ENCODE measurements at places on chromosomes 4 and X.

DNA sequence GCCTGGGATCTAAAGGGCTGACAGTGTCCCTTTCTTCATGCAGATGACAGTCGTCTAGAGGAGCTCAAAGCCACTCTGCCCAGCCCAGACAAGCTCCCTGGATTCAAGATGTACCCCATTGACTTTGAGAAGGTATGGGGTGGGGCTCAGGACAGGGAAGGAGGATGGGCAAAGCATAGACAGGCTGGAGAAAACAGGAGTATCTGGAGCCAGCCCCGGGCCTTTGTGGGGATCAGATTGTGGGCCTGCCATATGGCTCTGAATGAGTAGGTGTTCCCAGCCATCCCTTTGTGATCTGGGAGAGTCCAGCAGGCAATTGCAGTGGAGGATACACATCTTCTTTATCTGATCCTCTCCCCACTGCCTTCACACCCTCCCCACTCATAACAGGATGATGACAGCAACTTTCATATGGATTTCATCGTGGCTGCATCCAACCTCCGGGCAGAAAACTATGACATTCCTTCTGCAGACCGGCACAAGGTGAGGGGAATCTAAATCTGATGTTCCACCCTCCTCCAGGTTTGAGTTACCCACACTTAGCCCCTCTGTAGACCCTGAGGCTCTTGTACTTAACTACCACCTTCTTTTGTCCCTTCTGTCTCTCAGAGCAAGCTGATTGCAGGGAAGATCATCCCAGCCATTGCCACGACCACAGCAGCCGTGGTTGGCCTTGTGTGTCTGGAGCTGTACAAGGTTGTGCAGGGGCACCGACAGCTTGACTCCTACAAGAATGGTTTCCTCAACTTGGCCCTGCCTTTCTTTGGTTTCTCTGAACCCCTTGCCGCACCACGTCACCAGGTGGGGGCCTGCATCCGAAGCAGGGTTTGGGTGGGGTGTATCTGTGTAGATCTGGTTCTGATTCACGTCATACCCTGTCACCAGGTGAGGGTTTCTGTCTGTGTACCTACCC lies 5.8 kb upstream of the CDK16 start:
- no peak for DNase-seq

GRCh38 chr4:59457576-59457975 lies 1742.5 kb upstream of the ADGRL3 start:
- no peak for DNase-seq

- peak; percentile 61 for DNase-seq
Measured at GRCh38 chr4:185779517-185779916, 32.5 kb downstream of the SORBS2 start.

- peak; percentile 47 for DNase-seq
Measured at GRCh38 chr4:171847751-171848150, 34.5 kb downstream of the GALNTL6 start.

- DNase-seq = no peak
Measured at GRCh38 chr4:3501825-3502425, 30.3 kb downstream of the LRPAP1 start.

- no peak for DNase-seq
Measured at GRCh38 chr4:120919358-120919757, 3.2 kb downstream of the PRDM5 start.

DNA sequence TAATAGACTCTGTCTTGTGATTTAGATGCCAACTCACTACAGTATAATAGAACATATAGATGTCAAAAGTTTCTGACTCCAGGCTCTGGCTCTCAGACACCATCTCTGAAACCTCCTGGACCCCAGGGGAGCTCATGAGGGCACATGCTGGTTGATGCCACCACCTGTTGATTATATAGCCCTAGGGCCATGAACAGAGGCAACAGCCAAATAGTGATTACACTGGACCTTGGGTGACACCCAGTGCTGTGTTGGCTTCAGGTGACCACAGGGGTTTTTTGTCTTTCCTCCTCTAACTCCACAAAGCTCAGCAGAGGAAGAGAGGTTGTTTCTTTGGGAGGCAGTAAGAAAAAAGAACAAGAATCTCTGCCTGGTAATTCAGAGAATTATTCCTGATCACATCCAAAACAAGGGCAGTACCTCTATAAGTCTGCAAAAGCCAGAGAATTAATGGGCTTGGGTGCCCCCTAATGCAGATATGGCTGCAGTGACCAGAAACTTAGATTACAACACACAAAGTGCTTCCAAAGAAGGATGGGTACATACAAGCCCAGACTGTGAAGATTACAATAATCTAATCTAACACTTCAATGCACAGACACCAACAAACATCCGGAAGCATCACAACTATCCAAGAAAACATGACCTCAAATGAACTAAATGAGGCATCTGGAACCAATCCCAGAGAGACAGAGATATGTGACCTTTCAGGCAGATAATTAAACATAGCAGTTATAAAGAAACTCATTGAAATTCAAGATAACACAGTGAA lies 1920.6 kb downstream of the ARAP2 start:
- DNase-seq = peak; percentile 27

GRCh38 chr4:184389978-184390900 lies 84.1 kb downstream of the IRF2 start:
- no peak for DNase-seq

DNA sequence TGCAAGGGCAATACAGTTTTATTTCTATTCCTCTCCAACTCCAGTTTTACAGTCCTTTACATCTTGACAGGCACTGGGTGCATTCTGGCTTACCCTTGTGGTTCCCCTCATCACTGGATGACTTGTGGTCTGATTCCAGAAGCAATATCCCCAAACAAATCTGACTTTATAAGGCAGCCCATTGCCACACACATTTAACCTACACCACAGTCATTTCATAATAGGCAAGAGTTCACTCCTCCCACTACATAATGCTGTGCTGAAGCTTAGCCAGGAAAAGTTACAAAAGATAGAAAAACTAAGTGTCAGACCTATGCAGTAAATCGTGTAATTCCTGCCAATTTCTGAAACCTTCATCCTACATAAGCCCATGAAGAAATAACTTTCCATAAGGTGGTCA lies 82.9 kb upstream of the MID1IP1 start:
- no peak for DNase-seq

DNA sequence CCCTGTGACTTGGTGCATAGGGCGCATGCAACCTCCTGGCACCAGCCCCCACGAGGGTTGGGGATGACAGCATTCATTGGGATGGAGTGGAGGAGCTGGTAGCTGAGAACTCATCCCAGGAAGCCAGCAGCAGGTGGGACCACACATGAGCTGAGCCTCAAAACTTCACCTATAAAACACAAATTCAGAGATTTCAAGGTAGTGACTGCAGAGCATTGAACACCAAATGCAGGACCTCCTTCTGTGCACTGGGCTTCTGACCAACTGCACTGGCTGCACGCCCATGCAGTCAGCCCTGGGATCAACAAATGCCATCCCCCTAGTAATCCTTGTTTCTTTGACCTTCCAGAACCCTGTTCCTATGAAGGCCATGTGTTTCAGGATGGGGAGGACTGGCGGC lies 197.8 kb downstream of the FRAS1 start:
- no peak for DNase-seq

- DNase-seq = no peak
Measured at GRCh38 chr4:150682126-150682525, 100.2 kb downstream of the MAB21L2 start.

GRCh38 chr4:73729534-73730165 lies 10.7 kb upstream of the CXCL8 start:
- DNase-seq = peak; percentile 84

DNA sequence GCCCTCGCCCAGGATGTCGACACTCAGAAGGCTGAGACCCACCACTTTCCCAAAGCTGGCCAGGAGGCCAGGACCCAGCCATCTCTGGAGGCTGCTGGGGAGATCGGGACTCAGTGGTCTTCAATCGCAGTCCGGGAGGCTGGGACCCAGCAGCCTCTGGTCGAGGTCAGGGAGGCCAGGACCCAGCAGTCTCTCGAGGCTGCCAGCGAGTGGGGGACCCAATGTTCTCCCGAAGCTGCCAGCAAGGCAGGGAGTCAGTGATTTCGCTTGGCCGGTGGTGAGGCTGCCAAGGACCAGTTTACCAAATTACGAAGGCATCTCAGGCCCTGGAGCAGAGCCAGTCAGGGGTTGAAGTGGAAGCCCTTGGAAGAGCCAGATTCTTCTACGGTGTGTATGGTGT lies 181.6 kb downstream of the NAF1 start:
- DNase-seq = no peak

GRCh38 chr4:118756958-118757357 lies 71.8 kb downstream of the METTL14 start:
- DNase-seq = no peak

GRCh38 chr4:185999207-185999606 lies 69.7 kb upstream of the TLR3 start:
- DNase-seq = no peak

- no peak for DNase-seq
Measured at GRCh38 chr4:33966808-33967207, 2277.5 kb downstream of the ARAP2 start.

DNA sequence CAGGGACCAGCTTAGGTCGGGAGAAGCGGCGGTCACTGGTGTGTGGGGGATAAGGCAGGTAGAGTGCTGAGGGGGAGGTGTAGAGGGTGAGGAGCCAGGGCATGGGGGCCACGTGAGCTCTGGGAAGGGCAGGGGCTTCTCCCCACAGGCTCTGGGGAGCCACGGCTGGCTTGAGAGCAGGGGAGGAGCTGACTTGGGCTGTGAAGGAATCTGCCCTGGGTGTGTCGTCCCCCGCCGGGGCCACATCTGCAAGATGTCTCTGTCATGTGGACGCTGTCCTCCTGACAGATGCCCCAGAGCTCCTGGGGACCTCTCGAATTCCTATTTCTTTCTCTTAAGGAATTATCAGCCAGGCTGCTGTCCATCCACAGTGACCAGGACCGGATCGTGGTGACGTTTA lies 15.0 kb downstream of the SH3TC1 start:
- DNase-seq = no peak

- no peak for DNase-seq
Measured at GRCh38 chr4:74400395-74400794, 35.5 kb downstream of the EREG start.

DNA sequence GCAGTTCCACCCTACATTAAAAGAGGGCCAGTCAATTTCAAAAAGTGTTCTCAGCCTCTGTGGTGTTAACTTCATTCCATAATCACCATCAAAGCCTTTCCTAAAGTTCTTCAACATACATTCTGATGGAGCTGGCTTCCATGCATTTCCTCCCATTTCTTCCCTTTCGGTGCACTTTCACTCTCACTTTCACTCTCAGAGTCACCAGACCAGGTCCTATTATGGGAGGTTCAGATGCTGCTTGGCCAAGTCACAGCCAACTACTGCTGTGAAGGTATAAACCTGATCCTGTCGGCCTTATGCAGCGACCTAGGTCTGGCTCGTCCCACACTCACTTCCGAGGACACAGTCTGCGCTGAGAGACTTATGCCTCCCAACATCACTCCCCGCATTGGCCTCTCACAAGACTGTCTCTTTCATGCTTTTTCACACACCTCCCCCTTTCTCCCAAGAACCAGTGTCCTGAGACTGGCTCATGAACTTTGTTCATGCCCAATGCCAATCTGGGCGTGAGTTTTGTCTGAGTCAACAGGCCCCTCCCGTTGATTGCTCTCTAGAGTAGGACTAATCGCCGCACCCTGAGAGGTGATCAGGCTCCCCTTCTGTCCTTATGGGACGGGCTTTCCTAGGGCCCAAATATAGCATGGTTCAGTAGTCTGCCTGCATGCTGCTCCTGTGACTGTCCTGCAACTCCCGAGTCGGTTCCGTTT lies 60.8 kb upstream of the XAGE1B start:
- no peak for DNase-seq

DNA sequence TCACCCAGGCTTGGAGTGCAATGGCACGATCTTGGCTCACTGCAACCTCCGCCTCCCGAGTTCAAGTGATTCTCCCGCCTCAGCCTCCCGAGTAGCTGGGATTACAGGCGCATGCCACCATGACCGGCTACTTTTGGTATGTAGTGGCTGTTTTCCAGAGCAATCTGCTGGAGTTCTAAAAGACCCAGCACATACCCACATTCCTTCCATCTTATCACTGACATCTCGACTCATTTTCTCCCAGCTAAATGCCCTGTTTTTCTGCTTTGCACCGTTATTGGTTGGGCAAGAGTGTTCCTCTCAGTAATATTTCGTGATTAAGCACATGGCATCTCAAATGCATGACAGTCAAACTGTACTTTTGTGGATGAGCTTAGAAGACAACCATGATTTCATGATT lies 53.7 kb downstream of the PRKX start:
- peak; percentile 29 for DNase-seq

DNA sequence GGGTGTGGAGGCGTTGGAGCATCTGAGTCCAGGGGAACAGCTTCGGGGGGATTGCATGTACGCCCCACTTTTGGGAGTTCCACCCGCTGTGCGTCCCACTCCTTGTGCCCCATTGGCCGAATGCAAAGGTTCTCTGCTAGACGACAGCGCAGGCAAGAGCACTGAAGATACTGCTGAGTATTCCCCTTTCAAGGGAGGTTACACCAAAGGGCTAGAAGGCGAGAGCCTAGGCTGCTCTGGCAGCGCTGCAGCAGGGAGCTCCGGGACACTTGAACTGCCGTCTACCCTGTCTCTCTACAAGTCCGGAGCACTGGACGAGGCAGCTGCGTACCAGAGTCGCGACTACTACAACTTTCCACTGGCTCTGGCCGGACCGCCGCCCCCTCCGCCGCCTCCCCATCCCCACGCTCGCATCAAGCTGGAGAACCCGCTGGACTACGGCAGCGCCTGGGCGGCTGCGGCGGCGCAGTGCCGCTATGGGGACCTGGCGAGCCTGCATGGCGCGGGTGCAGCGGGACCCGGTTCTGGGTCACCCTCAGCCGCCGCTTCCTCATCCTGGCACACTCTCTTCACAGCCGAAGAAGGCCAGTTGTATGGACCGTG lies 2.2 kb downstream of the AR start:
- no peak for DNase-seq

DNA sequence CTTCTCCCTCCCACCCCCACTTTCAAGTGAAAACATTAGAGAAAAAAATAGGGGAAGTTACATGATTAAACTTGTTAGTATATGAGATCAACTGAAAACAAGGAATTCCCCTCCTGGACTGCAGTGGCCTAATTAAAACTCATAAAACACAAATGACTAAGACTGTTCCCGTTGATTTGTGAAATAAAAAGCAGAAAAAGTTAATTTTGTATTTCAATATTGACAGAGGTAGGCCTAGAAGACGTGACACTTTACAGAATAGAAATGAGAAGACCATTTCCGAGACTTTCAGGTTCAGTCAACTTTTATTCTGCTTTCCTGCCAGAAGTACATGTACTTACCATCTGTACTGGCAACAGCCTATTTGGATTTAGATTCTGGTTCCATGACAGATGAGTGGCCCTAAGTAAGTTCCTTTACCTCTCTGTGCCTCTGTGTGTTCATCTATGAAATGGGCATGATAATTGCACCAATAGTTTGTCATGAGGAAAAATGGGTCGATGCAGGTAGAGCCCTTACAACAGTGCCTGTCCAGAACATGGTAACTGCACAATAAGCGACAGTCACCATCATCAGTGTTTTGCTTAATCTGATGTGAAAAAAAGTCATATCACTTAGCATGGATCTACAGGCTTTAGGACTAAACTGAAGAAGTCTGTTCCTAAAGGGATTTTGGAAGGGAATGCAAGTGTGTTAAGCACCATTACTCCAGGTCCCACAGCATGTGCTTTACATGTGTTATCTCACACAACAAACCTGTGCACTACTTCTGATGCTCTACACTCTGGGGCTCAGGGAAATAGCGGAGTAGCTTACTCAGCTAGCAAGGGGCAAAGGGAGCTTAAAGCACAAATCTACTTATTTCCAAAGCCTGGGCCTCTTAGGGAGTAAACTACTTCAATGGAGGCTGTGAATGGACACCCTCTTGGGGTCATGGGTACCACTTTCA lies 562.3 kb upstream of the DIPK2B start:
- no peak for DNase-seq

All from fibroblast of skin of right quadriceps (primary cell).